ENCODE measurements at places on chromosomes 11 and 22.
A peak's percentile ranks its signal among the peaks of the same experiment; 100 is the strongest.

DNA sequence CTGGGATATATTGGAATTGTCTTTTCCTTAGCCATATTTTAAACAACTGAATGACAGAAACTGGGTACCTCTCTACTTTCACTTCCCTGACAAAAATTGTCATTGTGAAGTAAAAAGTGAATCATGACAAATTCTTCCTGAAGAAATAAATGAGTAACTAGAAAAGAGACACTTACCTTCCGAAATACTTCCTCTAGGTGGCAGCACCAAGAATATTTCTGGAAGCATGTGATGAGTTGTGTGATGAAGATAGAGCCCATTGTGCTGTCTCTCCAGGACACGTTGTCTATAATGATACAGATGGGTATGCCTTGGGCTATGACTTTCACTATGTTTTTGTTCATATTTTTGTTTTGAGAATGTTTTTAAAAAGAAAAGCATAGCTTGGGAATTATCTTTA is 21.5 kb downstream of the CASP4 start:
- DNase-seq, result peak; percentile 20

DNA sequence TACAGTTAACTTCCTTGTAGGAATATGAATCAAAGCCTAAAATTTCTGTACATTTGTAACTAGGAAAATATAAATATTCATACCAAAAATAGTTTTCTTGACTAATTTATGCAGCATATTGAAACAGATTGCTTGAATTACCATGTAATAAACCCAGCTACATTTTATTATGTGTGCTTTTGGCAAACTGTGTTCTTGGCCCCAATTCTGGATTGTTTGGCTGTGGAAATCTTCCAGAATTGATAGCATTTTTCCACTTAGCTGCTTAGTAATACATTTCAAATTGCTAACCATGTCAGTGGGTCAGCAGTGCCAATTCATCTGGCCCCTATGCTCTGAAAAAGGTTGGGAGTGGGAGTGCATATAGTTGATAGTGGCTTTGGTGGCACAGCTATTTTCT is 32.3 kb downstream of the PDHX start:
- no peak for DNase-seq

DNA sequence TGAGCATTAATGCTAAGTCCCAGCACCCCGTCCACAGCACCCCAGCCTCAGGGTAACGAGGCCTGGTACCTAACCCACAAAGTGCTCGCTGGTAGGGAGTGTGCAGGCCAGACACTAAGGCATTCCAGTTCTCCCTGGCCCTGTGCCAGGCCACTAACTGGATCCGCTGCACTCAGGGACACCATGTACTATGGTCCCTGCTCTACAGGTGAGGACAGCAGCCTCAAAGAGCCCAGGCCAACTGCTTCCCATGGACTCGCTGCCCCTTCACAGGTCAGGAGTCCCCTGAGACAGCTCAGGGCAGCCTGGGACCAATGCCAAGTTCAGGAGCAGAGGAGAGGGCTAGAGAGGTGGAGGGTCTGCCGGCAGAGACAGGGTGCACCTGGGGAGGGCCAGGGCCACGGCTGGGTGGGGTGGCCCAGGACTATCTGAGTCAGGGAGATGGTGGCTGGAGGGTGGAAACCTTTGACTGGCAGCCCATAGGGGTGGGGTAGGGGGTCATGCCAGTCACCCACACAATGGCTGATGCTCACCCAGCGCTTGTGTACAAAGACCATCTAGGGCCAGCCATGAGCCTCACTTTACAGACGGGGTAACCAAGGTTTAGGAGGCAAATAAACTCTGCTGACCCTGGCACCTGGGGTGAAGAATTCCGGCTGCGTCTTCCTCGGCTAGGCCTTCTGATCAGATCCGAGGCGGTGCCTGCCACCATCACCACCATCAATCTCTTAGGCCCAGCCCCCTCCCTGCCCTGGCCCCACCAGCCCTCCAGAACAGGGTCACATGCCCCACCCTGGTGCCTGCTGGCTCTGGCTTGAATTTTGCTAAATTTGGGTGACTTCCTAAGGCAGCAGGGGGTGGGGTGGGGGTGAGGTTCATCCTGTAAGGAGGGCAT is 5.6 kb downstream of the OSBPL5 start:
- DNase-seq, result no peak

DNA sequence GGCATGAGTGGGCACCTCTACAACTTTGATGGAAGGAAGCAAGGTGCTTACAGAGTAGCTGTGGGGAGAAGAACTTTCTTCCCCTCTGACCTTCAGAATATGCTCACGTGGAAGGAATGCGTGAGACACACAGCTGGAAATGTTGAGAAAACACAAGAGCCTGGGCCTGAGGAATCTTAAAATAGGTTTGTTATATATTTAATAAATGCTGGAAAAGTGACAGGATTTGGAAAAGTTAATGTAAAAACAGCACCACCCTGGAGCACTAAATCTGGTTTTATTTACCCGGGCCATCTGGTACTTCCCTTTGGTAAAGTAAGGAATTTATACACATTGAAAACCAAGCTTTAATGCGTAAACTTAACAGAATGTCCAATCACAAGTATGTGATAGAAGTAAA is 14.0 kb upstream of the AMPD3 start:
- DNase-seq, result no peak

- DNase-seq, result no peak
Measured at GRCh38 chr11:44530413-44531115, 34.9 kb upstream of the CD82 start.

GRCh38 chr11:96116376-96116775 is 192.5 kb upstream of the MTMR2 start:
- no peak for DNase-seq

- DNase-seq, result no peak
Measured at GRCh38 chr22:43479301-43479950, 67.6 kb downstream of the MPPED1 start.

DNA sequence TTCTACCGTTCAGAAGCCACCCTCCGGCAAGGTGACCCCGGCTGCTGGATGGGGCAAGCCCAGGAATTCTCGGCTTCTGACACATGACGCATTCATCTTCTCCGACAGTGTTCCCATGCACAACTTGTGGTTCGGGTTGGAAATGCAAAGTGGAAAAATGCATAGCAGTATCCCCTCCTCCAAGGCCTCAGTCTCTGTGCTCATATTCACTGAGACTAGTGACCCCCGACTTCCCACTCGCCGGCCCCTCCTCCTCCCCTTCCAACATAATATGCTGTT is 70.0 kb upstream of the NTM start:
- no peak for DNase-seq

GRCh38 chr11:131549099-131549498 is 178.7 kb downstream of the NTM start:
- DNase-seq, result no peak

DNA sequence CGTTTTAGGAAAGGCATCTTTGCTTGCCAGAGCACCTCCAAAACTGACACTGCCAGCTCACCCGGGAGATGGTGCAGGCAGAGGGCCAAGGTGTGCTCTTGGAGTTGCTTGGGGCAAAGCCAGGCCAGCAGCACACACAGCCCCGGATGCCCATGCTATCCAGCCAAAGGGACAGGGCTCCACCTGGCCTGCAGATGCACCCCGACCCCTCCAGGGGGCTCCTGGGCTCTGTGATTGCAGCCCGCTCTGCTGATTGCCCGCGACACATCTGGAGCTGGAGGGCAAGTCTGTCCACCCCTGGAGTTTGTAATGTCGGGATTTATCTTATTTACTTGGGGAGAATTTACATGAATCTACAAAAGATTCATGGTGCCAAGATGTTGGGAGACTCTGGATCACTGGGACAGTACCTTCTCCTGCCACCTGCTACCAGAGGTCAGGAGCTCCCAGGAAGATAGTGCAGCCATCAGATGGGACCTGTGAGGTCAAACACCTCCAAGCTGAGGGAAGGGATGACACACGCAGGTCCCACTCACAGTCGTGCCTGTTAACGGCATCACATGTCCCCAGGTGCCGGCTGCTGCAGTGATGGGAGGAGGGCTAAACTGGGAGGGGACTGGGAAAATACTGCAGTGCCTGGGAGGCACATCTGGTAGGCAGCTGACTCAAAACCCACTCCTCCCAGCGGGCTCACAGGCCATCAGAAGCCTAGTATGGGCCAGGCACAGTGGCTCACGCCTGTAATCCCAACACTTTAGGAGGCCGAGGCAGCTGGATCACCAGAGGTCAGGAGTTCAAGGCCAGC is 17.2 kb downstream of the CBX7 start:
- DNase-seq, result peak; percentile 42

- peak; percentile 88 for DNase-seq
Measured at GRCh38 chr11:118930094-118930712, 4.5 kb upstream of the BCL9L start.

GRCh38 chr22:26894362-26894761 is 237.0 kb downstream of the MIAT start:
- DNase-seq, result no peak

DNA sequence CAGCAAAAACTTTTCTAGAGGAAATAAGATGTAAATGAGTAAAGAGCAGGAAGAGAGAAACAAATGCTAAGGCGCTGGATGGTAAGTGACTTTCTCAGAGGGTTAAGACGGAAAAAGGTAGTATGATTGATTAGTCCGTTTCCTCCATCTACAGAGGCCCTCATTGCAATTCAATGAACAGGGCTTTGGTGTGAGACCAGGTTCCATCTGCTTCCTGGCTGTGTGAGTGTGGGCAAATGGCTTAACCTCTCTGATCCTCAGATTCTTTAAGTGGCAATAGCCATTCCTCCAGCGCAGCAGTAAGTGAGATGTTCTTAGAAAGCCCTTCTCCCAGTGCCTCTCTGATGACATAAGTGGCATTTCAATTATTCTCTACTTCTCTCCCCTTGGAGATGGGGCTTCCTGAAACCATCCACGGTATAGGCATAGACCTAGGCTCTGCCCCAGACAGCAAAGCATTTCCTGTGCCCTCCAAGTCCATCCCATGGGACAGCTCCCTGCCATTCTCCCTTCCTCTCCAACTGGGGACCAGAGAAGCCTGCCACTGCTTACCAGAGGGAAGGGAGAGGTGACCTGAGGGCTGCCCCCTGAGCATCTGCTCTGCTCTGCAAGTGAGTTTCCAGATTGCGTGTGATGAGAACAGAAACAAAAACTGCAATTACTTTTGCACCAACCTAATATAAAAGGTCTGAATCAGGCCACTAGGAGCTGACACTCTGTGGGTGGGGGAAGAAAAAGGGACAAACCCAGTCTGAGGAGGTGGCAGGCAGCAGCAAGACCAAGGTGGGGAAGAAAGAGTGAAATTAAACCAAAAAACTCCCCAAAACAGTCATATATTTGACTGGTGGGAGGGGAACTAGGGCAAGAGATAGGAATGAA is 12.7 kb upstream of the CD44 start:
- DNase-seq, result peak; percentile 7

- no peak for DNase-seq
Measured at GRCh38 chr11:19391652-19392051, 150.9 kb upstream of the E2F8 start.

GRCh38 chr22:35597692-35598395 is 19.3 kb downstream of the MB start:
- no peak for DNase-seq

GRCh38 chr11:71530602-71531001 is 3.5 kb downstream of the KRTAP5-7 start:
- DNase-seq, result no peak

DNA sequence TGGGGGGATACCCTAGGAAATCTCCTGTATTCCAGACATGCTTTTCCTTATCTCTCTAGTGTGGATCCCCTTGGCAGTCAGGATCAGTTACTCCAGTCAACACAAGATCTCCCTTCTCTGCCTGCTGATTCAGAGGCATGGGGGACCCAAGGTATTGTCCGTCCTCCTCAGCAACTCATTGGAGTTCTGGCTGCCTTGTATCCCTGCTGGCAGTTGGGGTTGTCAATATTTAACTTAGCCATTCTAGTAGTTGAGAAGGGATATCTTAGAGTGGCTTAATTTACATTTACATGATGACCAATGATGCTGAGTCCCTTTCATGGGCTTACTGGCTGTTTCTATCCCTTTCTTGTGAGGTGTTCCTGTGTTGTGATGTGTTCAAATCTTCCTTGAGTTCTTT is 74.2 kb downstream of the GRK3 start:
- no peak for DNase-seq

GRCh38 chr11:45368697-45369096 is 82.6 kb upstream of the SYT13 start:
- DNase-seq, result no peak

DNA sequence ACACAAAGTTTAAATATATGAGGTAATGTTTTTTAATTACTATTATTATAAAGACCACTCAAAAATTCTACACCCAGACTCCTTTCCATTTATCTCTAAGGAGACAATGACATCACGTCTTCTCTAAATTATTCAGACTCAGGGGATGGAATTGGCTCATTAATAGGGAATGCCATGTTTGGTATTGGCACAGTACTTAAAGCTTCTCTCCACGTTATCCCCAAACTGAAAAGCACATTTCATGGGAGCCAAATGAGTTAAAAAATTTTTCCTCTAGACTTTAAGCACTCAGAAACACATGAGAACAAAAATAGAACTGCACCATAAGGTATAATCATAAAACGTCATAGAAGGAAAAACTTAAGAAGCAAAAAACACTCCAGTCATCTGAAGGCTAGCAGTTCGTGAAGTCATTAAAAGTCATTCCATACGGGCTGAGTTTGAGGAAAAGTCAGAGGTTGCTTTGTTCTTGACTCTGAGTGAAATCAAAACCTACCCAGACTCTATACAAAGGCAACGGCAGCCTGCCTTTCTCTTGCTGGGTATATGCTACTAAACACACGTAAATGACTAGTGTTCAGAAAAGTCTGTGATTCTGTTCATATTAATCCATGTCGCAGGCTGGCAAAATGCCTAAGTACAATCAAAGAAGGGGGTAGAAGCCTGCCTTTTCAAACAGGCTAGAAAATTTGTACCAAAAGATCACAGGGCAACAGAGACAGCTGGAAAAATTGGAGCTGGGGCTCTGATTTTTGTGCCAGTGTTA is 8.7 kb upstream of the MPPED2 start:
- no peak for DNase-seq

- no peak for DNase-seq
Measured at GRCh38 chr22:46085828-46086576, 64.3 kb upstream of the PPARA start.

- no peak for DNase-seq
Measured at GRCh38 chr22:40484906-40485669, 114.7 kb downstream of the SGSM3 start.
